GM20000 (cell line): ENCODE measurements at places on chromosomes 3 and 15.

GRCh38 chr15:42603978-42604377 lies 28.6 kb downstream of the STARD9 start:
- no peak for DNase-seq

DNA sequence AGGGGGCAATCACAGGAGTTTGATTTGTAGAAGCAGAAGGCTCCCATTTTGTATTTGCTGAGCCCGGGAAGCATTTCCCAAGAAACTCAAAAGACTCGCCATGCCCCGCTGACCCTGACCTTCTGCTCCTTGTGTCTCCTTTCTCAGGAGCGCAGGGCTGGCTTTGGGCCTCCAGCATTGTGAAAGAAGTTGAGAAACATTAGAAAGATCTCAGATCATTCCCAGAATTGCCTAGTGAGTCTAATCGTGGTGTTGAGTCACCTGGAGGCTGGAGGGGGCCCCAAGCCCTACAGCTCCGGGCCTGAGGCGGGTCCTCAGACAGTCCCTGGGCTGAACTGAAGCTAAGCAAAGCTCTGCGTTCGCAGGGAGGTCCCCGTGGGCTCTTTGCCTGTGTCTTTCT lies 10.9 kb upstream of the PIGZ start:
- DNase-seq: no peak

- DNase-seq: no peak
Measured at GRCh38 chr3:14278265-14278798, 99.7 kb downstream of the LSM3 start.

DNA sequence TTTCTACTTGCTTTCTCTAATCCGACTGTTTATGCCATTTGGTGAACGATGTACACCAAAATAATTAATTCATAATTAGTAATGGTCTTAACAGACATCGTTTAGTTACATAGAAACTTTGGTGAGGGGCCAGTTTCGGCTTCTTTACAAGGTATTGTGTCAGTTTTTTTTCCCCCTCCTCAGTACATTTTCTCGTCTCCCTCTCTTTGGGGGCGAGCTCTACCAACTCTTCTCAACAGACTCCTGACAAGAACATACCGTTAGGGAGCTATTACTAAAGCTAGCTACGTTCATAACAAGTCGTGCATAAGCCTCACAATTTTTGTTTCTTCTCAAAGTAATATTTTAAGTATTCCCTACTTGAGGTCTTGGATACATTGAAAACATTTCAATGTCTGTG lies 1.4 kb downstream of the U2SURP start:
- no peak for DNase-seq

GRCh38 chr3:65314269-65314668 lies 626.5 kb upstream of the ADAMTS9 start:
- DNase-seq: no peak

- no peak for DNase-seq
Measured at GRCh38 chr3:56357266-56357665, 111.0 kb downstream of the ERC2 start.
